ENCODE measurements at places on chromosomes 3 and 15.

GRCh38 chr15:85616549-85617110 lies 178.1 kb downstream of the KLHL25 start:
- DNase-seq: no peak

DNA sequence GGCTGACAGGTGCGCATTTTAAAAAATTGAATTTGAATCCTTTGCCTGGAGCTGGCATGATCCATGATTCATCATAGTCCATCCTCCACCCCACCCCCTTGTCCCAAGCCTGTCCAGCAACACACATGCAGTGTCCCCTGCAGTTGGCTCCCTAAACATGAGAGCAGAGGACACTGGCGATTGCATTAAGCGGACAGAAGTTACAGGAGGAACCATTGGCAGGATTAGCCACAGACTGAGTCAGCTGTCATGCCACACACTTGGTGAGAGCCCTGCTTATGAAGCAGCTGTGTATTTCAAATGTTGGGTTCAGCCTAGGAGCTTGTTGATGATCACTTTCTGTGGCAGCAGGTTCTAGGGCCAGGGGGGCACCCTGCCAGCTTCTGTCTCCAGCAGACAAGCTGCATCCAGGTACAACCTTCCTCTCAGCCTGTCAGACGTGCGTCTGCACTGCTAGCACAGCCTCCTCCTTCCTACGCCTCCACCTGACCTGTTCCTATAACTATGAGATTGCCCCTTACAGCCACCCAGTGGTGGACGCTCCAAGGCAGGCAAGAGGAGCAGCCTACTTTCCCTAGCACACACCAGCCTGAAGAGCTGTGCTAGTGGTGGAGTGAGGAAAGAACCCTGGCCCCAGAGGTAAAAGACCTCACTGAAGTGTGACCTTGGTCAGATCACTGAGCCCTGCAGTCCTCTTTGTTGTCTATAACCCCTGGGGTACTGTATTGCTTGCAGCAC lies 121.9 kb downstream of the SLCO3A1 start:
- no peak for DNase-seq

- DNase-seq: no peak
Observed at GRCh38 chr3:40118091-40118490, 191.4 kb upstream of the EIF1B start.

DNA sequence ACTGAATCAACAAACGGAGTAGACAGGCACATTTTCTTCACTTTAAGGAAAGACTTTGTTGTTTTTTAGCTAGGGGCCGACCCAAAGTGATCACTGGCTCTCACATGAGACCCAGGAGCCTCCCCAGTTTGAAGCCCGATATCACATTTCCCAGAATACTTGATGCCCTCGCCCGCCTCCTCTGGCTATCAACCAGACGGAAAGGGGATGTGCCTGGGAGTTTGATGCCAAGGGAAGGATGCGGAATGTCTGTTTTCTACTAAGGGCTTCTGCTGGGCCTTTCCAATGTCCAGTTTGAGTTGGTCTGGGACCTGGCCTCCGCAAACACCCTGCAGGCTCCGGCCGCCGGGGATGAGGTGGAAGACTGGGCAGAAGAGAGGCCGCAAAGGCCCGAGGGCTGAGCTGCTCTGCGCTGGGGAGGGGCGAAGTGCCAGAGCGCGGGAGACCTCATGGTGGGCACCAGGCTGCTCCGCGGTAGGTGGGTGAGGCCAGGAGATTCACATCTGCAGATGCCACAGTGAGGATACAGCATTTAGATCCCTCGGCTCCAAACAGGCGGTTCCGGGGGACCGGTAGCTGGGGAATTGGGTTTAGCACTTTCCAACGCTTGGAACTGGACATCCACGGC lies 491 bp upstream of the ZNF774 start:
- DNase-seq: no peak

DNA sequence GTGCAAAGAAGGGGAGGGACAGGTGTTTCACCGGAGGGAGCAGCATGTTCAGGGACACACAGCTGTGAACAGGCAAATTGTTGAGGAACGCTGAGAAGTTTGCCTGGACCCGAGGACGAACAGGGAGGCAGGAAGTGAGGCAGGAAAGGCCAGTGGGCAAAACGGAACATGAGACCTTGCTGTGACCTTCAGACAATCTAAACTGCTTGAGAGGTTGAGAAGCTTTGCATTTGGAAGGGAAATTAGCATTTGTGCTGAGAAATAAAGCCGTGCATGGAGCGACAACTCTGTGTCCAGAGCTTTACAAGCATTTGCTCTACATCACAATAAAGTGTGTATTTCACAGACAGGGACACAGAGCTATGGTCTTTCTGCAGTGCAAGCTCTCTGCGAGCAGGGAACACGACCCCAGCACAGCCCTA lies 47.9 kb downstream of the CDC25A start:
- DNase-seq: no peak

DNA sequence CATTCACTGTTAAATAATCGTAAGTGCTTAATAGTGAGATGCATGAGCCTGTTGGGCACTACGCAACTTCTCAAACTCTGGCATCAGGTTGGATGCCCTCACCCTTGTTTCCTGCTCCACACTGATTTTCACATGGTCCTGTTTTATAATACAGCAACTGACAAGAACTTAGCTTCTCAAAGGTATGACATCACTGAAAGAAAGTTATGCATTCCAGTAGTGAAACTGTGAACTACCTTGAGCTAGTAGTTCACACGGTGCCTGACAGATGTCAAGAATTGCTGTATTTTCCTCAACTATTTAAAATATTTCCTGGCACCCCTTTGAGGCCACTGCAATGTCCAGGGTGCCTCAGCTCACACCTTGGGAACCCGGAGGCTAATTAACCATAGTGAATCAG lies 327.5 kb downstream of the RORA start:
- DNase-seq: no peak

- no peak for DNase-seq
Observed at GRCh38 chr3:58345457-58345856, 12.8 kb downstream of the PXK start.

DNA sequence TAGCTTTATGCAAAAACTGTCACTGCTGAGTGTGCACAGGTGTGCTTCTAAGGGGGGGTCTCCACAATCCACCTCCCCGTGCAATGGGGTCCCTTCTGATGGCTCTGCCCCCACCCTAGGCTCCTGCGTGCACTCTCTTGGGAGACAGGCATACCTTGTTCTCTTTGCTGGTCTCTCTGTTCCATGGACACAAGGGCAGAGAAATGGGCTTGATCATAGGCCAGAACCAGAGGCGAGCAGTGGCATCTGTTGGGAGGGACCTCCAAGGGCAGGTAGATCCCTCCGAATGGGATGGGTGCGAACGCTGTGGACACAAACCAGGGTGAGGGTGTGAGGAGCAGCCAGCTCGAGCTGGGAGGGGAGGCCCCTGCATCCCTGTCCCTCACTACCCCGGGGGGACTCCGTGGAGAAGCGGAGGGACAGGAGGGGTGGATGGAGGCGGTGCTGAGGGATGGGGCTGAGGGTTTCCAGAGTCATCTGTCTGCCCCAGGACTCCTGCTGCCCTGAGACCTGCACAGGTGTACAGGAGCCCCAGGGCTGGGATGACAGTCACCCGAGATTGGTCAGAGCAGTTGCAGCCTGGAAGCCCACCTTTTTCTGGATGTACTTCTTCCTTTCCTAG lies 175.0 kb downstream of the KLF13 start:
- DNase-seq: no peak

DNA sequence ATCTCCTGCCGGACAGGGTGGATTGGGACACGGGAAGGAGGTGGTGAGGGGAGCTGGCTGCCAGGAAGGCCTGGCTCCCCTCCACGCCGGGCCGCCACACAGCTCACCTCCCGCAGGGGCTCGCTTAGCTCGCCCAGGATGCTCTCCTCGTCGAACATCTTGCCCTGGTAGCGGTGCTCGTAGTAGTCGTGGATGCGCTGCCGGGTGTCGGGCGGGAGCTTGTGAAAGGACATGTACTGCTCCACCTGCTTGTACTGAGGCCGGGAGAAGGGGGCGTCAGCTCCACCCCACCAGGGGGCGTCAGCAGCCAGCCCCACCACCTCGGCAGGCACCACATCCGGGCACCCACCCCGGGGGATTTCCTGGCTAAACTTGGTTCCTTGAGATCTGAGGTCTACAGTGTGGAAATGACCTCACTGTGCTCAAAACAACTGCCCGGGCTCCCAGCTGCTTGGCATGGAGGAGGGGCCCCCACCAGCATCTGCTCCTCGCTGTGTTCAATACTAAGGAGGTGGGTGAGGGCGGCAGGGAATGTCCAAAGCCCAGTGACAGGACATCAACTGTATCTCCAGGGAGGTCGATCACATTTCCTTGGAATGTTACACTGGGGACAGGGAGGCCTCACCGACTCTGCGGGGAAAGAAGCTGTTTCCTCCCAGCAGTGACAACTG lies 43.4 kb downstream of the HCN4 start:
- DNase-seq: no peak

DNA sequence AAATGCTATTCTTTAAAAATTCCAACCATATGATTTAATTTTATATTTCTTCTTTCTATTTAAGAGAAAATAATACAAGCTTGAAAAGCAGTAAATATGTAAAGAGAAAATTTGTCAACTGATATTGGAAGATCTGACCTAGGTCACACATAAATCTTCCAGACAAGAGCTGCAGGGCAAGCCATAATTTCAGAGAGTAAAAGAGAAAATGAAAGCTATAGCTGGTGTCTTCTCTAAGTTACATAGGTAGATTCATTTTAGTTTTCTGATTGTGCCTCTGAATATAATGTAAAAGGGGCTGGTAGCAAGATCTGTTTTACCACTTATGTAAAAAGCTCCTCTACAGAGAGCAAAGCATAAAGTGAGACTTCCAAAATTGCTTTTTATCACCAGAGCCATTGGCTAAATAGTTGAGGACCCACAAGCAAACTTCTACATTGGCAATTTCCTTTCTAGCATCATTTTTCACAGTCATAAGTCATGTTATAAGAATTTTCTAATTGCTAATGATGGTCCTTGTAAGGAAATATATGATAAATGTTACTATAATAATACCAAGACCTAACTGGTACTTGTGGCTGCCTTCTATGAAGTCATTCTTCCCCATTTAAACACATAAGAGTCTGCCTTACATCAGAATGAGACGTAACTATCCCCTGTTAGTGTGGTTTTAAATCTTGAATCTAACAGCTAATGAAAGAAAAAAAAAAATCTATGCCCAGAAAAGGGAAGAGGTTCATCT lies 80.8 kb upstream of the SKOR1 start:
- DNase-seq: no peak

DNA sequence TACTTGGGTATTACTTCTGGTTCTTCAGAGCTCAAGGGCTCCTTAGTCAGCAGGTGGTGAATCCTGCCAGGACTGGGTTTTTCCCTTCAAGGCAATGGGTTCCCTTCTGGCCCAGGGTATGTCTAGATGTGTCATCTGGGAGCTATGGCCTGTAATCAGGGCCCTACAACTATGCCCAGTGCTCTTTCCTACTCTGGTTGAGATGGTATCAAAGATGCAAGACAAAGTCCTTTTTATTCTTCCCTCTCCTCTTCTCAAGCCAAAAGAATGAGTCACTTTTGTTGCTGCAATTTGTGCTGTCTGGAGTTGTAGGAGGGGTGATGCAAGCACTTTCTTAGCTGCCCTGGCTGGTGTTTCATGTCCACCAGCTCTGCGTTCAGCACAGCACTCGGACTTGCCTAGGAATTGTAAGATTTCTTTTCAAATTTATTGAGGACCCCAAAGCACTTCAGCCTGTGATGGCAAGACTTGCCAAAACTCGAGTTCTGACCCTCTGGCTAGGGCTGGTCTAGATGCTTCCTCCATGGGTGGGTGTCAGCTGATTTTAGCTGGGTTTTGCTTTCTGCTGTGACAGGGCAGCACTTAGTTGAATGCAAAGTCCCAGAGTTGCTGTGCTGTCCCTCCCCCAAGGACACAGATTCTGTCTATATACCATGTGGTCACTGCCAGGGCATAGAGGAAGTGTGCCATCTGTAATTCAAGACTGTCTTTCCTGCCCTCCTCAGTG lies 129.2 kb upstream of the CBLB start:
- DNase-seq: no peak

Data from putamen (tissue), 1 donor.